ENCODE measurements at places on chromosomes 3 and 15. TPM values are rescaled to one million over a fixed set of nuclear protein-coding genes. Genes with fewer than 3 reads are reported as not detected.

GRCh38 chr3:136070953-136071949, 105.7 kb downstream of the PPP2R3A start:
- DNase-seq = no peak

DNA sequence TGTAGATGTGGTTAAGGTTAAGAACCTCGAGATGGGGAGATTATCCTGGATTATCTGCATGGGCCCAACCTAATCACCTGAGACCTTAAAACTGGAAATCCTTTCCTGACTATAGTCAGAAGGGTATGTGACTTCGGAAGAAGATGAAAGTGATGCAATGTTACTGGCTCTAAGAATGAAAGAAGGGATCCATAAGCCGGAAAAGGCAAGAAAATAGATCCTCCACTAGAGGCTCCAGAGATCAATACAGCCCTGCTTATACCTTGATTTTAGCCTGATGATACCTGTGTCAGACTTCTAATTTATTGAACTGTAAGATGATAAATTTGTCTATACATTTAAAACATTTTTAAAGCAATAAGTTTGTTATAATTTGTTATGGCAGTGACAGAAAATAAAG, 21.5 kb upstream of the GASK1A start:
- no peak for DNase-seq

DNA sequence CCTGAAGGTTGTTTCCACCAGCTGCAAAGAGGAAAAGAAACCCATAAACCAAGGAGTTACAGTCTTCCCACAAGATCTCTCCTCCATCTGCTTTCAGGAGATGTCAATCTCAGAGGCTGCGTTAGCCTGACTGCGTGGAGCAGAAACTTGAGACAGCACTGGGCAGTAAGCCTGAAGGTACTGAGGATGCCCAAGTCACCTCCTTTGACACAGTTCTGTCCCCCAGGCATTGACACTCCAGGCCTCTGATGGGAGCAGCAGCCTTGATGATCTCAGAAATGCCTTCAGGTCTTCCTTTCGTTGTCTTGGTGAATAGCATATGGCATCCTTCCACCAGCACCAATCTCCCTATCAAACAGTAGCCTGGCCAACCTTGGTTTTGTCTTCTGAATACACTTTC, 89.3 kb downstream of the OXNAD1 start:
- DNase-seq = no peak

DNA sequence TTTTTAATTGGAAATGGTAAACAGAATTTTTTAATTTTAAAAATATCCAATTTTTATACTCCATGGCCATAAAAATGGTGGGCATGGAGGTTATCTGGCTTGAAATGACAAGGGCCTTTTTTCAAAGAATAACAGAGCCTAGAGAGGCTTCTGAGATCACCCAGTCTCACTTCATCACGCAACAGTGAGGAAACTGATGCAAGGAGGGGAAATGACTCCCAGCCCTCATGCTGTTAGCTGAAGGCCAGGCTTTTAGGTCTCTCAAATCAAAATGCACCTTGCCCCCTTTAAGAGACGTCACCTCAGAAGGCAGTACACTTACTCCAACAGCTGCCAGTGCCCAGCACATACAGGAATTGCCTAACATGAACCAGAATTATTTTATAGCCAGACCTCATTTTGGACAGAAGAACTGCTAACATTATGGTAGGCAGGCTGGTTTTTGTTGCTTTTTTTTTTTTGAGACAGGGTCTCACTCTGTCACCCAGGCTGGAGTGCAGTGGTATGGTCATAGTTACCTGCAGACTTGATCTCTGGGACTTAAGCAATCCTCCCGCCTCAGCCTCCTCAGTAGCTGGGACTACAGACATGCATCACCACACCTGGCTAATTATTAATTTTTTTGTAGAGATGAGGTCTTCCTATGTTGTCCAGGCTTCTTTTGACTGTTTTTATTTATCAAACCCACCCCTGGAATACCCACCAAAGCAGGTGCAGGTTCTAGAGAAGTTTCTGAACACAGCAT, 9.1 kb downstream of the RAB43 start:
- DNase-seq = no peak

- DNase-seq = no peak
These were observed 100.9 kb upstream of the HACD2 start for GRCh38 chr3:123685780-123686179.

- DNase-seq = no peak
These were observed 58.9 kb downstream of the IMPG2 start for GRCh38 chr3:101261506-101261905.

GRCh38 chr15:60384053-60384452, 13.7 kb downstream of the ANXA2 start:
- DNase-seq = no peak

- no peak for DNase-seq
These were observed 172.8 kb downstream of the KCNMB2 start for GRCh38 chr3:178709051-178709450.

DNA sequence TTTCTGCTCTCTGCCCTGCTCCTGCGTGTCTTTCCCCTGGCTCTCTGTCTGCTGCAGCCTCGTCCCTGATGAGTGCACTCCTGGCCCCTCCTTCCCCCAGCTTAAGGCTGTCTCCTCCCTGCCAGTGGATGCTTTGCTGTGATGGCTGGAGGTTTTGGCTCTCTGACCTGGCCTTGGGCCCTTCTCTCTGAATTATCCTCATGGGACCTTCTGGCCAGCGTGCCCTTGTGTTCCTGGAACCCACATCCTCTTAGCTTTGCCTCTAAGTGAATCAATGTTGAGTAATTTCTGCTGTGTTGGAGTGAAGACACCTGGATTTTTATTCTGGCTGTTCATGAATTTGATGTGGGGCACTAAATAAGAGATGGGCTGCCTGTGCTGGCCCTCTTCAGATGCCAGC, 9.8 kb upstream of the TNFAIP8L3 start:
- no peak for DNase-seq

GRCh38 chr3:171490901-171491300, 30.7 kb upstream of the TNIK start:
- DNase-seq = no peak

- DNase-seq = no peak
These were observed 1.6 kb upstream of the MEIS2 start for GRCh38 chr15:37101980-37102304.

Gene AADACL2
- not detected for total RNA-seq

Gene PARP15
- total RNA-seq = not detected

Gene C15orf40
- total RNA-seq = 19.2 TPM

Gene ISG20
- total RNA-seq = 7.6 TPM

Gene ARNT2
- 9.1 TPM for total RNA-seq

Gene MYL3
- 4.2 TPM for total RNA-seq

Gene LRRC49
- total RNA-seq = 18.0 TPM

Gene SOX2
- not detected for total RNA-seq

Gene ZBBX
- not detected for total RNA-seq
